ENCODE measurements at places on chromosomes 4 and X.

GRCh38 chr4:186844059-186844681, 120.5 kb upstream of the FAT1 start:
- no peak for DNase-seq

GRCh38 chr4:1152290-1152689, 20.1 kb downstream of the SPON2 start:
- DNase-seq, result no peak

DNA sequence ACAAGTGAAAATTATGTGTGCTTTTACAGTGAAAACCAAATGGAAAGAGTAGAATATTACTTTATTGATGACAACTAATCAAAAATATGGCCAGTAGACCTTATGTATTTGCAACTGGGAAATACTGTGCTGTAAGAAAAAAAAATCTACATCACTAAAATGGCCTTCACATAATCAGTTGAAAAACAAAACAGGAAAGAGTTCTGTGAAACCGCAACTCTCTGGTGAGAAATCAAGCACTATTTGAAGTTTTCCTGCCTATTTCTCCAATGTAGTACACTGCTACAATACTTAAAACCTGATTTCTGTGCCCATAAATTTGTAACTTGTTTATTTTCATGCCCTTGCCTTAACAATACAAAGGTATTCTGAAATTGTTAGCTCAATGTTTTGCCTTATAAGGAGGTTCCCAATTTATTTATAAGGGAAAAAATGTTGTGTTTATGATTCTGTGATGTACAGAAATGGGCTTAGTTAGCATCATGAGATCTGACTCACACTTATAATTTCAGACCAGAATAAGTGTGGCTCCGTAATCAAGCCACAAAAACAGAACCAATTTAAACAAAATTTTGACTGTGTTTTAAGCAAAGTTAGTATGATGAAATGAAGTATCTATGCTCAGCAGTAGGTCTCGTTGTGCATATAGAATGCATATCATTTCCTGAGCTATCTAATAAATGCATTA, 147.1 kb downstream of the FAT4 start:
- DNase-seq, result no peak

DNA sequence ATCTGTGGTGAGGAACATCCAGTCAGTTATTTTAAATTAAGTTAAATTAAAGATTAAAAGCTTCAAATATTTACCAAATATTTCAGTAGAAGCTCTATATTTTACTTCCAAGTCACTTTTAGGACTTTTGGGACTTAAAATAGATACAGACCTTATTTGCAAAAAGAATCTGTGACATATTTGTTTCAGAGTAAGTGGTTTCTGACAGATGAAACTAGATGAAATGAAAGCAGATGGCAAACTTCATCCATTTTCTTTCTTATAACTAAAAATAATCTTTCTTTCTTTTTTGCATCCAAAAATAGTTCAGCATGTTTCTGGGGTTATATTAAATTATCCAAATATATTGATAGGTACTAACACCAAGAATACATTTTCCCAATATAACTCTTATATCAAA, 6.6 kb upstream of the UTP3 start:
- DNase-seq, result no peak

GRCh38 chr4:95531141-95531540, 17.6 kb downstream of the UNC5C start:
- no peak for DNase-seq

DNA sequence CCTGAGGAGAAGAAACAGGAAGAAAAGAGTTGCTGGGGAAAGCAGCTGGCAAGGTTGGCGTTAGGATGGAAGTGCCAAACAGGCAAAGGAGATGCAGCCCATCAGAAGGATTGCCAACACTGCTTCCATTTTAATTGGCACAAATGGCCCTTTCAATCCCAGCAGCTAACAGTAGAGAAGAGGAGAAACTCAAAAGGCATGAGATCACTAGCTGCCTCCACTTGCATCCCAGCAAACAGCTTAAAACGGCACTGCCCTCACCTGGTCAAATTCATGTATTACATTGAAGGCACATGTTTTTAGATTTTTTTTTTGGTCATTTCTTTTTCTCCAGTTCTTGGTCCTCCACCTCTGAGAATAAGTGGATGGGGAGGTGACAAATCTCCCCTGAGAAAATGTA, 14.9 kb upstream of the LOC101059915 start:
- no peak for DNase-seq

- DNase-seq, result no peak
These were observed 36.0 kb upstream of the CRMP1 start for GRCh38 chr4:5928844-5929420.

GRCh38 chrX:33725535-33726210, 406.4 kb downstream of the FAM47A start:
- no peak for DNase-seq

- DNase-seq, result no peak
These were observed 17.3 kb downstream of the SMPX start for GRCh38 chrX:21740329-21741274.

- no peak for DNase-seq
These were observed 2.1 kb downstream of the MAGEA10 start for GRCh38 chrX:152136312-152136711.

DNA sequence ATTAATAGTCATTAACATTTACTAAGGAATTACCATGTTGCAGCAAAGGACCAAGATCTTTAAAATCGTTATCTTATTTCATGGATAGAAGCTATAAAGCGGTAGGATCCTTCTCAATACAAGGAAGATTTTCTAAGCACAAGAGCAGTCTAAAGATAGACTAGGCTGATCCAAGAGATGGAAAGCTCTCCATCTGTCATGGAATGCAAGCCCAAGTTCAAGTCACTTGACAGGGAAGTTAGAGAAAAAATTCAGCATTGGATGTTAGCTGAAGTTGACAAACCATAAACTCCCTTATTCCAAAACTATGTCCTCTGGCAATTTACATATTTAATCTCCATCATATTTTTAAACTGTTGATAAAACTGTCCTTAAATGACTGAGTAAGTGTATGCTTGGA, 177.7 kb downstream of the LDB2 start:
- no peak for DNase-seq

GRCh38 chr4:176814770-176815169, 22.0 kb upstream of the VEGFC start:
- no peak for DNase-seq

GRCh38 chr4:102420563-102421398, 75.5 kb upstream of the SLC39A8 start:
- DNase-seq, result no peak

DNA sequence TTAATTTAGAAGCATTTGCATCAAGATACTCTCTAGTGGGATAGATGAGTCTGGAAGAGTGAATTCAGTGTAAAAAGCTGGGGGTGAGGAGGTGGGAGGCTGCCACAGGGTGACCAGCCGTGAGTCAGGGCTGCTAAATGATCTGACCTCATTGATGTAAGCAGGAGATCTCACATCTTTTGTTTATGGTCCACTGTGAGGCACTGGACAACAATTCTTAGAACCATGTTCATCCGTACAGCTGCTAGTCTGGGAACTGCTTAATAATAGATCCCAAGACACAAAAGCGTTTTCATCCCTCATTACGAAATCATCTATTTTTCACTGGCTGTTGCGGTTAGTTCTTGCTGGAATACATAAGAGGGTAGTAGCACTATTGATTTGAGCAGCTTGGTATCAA, 14.1 kb downstream of the KLF3 start:
- peak; percentile 91 for DNase-seq

DNA sequence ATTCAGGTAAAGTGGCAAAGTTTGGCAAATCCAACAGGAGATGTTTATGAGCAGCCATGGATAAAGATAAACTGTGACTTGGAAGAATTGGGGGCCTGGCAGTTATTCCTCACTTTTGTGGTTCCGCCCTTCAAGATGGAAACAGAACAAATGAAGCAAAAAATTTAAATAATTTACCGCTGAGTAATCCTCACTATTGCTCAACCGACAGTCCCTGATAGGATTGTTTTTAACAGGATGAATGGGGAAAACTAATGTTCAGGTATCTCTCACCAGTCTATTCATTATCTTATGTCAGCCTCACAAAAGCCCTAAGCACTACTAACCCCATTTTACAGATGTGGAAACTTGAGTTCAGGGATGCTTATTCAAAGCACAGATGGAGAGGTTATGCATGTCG, 90.8 kb downstream of the FNIP2 start:
- DNase-seq, result no peak

DNA sequence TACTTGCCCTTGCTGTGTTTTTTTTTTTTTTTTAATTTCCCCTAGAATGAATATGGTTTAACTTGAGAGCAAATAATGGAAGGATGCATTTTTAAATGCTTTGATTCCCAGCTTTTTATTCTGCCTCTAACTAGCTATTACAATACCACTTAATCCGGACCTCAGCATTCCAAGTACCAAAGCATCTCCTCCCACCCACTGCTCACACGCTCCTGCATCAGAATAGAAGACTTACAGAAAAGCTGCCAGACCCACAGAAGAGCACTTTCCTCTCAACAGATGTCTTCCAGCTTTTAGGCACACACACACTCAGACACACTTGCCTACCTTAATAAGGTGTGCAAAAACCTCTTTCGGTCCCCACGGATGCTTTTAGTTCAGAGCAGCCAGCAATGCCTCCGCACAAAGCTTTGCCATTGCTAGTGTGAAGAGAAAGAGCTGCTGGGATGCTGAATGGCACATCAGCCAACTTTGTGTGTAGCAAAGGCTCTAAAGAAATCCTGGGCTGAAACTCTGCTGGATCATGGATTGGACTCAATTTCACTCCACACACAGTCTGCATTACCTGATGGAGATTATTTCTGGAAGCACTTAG, 1056.2 kb downstream of the DMD start:
- DNase-seq, result no peak

DNA sequence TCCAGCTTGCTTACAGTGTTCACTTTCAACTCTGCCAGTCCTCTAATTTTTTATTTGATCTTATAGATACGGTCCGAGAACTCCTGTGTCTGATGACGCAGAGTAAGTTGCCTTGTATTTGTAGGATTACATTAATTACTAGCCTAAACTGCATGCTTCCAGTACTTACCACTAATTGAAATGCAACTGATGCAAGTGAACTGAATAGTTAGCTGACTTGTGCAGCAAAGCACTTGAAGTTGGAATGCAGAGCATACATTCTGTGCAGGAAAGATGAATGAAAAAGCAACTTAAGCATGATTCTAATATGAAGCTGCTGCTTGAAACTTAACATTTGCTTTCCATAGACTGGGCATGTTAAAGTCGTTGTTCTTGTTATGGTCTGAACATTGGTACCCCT, 100.9 kb downstream of the LIMCH1 start:
- no peak for DNase-seq

- no peak for DNase-seq
These were observed 68.4 kb downstream of the GPAT3 start for GRCh38 chr4:83604321-83604720.

DNA sequence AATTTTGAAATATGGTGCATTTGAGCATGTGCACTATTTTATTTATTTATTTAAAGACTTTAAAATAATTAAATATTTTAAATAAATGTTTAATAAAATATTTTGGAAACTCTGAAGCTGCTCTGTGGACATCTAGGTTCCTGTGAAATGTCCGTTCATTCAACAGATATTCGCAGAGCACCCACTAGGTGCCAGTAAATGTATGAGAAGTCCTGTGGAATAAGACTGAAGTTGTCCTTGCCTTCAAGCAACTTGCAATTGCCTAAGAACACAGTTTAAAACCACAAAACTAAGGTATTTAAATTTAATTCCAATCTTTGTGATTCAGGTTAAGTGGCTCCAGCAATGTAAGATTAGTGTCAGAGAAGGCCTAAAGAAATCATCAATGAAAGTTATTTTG, 306.7 kb downstream of the GBA3 start:
- no peak for DNase-seq

DNA sequence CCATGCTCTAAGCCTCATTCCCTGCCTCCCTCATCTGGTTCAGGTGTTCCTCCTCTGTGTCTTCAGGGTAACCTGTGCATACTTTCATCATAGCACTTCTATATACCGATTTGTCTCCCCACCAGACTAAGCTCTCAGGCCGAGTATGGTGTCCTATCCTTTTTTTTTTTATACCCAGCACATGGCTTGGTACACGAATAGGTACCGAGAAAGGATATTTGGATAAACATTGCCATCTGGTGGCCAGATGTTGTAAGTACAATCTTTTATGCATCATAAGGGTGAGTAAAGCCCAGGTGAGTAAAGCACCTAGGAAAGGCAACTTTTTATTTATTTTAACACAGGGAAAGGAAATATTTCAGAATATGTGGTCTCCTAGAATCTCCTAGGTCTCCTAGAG, 68.4 kb downstream of the MID2 start:
- DNase-seq, result no peak

DNA sequence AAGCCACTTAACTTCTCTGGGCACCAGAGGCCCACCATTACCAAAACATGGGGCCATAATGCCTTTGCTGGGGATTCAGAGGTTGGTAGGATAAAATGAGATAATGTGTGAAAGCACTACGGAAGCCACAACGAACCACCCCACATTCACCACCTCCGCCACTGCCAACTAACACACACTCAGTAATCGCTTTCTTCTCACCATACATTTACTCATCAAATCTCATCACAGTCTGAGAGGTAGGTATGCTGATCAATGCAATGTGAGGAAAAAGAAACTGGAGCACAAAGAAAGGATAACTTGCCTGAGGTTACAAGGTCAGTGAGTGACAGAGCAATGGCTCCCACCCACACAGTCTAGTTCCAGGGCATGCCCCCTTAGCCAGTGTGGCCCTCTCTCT, 257.3 kb downstream of the NR3C2 start:
- DNase-seq, result no peak

GRCh38 chrX:18426004-18426320, 554 bp downstream of the CDKL5 start:
- DNase-seq, result no peak

Data from esophagus muscularis mucosa (tissue), 4 donors.